ENCODE measurements at places on chromosomes 6 and 20.

DNA sequence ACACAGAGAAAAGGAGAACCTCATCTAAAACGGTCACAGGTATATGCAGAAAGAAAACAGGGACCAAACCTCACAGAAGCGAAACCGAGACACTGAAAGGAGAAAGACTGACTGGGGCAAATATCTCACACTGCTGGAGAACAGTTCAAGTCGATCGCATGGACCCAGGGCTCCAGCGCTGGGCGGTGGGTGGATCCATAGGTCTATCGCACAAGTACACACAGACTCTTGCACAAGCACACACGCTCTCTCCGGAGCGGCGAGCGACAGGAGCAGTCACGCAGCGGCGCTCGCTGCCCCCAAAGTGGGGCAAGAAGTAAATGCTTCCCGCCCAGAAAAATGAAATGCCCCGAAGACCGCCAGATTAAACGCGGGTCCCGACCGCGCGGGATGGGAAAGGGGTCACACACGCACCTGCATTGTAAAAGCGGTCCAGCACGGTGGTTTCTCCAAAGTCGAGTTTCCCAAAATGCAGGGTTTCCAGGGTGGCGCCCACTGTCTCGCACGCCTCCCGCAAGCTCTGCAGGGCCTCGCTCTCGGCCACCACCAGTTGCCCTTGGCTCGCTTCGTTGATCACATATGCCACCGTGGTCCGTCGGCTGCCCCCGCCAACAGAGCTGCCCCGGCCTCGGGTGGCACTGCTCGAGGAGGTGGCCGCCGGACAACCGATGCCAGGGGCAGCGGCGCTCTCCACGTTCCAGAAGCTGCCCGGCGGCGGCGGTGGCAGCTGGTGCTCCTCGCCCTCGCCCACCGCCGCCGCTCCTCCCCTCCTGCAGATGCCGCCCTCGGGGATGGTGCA, 782 bp downstream of the MAP3K5 start:
- no peak for DNase-seq

GRCh38 chr6:345747-346385, 45.7 kb upstream of the IRF4 start:
- no peak for DNase-seq

- DNase-seq, result no peak
Measured at GRCh38 chr20:58058421-58059259, 169.8 kb downstream of the ANKRD60 start.

- no peak for DNase-seq
Measured at GRCh38 chr6:127347178-127347577, 3.8 kb upstream of the ECHDC1 start.

DNA sequence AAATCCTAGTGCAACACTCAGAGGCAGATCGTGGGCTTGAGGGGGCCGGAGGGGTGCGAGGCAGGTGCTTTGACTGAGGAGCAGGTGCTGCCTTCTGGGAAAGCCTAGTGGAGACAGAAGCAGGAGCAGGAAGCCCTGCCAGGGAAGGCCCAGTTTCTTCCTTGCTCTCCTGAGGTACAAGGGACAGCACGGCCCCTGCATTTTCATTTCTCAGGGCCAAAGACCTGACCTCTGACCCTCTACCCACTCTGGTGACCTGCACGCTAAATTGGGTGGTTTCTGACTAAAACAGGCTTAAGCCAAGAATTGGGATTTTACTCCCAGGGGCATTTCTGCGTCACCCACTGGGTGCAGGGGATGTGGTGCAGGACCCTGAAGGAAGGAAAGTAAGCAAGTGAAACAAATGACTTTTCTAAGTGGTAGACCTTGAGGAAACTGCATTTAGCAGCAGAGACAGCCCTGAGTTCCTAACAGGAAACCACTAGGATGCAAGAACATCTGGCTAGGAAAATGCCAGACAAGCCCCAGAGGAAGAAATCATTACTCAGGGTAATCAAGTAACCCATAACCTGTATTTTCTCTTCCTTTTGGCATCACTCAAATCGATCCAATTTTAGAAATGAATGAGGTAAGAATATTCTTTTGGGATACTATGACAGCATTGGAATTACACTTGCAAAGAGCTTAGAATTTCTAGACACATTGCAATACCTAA, 141.7 kb downstream of the CD164 start:
- no peak for DNase-seq

GRCh38 chr6:30447237-30447636, 42.1 kb upstream of the HLA-E start:
- DNase-seq, result no peak

- DNase-seq, result no peak
Measured at GRCh38 chr20:58868795-58869194, 16.3 kb downstream of the GNAS start.

GRCh38 chr6:141675957-141676356, 456.8 kb upstream of the GJE1 start:
- no peak for DNase-seq

GRCh38 chr6:38739532-38739931, 24.4 kb downstream of the DNAH8 start:
- DNase-seq, result no peak

GRCh38 chr6:33429750-33430052, 9.8 kb downstream of the SYNGAP1 start:
- no peak for DNase-seq

GRCh38 chr6:68333442-68333841, 301.6 kb upstream of the ADGRB3 start:
- DNase-seq, result peak; percentile 6

GRCh38 chr6:150293423-150294173, 75.2 kb upstream of the IYD start:
- no peak for DNase-seq

DNA sequence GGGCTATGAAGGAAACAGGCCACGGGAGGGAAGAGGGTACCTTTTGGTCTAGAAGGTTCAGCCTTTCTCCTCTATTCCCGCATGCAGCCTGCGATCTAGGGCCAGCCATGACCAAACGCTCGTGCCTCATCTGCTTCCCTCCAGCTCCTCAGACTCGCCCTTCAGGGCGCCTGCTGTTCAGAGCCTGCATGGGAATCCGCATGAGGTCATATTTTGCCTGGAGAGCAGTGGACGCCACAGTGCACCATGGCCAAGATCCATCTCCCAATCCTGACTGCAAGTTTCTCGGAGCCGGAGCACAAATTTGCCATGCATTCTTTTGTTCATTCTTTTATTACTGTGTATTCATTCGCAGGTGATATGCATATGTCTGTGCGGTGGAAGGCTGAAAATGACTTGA, 608.1 kb downstream of the QKI start:
- DNase-seq, result no peak

- no peak for DNase-seq
Measured at GRCh38 chr6:88586371-88587149, 376.9 kb downstream of the RNGTT start.

DNA sequence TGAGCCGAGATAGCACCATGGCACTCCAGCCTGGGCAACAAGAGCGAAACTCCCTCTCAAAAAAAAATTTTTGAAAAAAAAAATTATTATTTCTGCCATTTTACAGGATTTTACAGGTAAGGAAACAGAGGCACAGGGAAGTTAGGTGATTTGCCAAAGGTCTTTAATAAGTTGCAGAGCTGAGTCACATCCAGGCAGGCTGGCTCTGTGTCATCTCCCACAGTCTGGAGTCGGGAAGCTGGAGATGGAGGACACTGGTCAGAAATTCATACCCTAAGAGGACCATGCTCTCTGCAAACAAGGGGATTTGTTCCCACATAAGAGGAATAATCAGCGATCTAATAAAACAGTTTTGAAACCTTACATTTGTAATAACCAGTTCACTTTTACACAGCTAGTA, 24.1 kb downstream of the HECA start:
- DNase-seq, result no peak

GRCh38 chr6:54248994-54249393, 59.2 kb upstream of the TINAG start:
- DNase-seq, result no peak

- DNase-seq, result no peak
Measured at GRCh38 chr6:15491986-15492269, 170.9 kb downstream of the DTNBP1 start.

- no peak for DNase-seq
Measured at GRCh38 chr6:136566851-136567250, 16.6 kb upstream of the MAP7 start.

- no peak for DNase-seq
Measured at GRCh38 chr20:31801508-31801907, 17.6 kb upstream of the MYLK2 start.

GRCh38 chr6:144666781-144667180, 381.6 kb downstream of the UTRN start:
- DNase-seq, result no peak

DNA sequence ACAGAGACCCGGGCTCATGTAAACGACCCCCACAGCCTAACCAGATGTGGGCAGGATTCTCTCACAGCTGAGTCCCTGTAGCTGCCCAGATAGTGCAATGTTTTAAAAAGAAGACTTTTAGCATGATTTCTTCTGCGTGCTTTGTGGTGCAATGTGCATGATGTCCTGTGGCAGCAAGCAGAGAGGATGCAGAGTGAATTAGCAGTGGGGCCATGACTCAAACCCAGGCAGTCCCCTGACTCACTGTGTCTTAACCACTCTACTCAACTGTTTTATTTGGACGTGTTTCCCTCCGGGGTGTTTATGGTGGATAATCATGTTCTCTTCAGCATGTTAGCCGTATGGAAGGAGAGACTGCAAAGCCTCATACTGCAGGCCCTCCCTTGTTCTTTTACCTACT, 247.9 kb downstream of the SLC24A3 start:
- no peak for DNase-seq

GRCh38 chr20:59665656-59666555, 61.6 kb downstream of the PHACTR3 start:
- no peak for DNase-seq

DNA sequence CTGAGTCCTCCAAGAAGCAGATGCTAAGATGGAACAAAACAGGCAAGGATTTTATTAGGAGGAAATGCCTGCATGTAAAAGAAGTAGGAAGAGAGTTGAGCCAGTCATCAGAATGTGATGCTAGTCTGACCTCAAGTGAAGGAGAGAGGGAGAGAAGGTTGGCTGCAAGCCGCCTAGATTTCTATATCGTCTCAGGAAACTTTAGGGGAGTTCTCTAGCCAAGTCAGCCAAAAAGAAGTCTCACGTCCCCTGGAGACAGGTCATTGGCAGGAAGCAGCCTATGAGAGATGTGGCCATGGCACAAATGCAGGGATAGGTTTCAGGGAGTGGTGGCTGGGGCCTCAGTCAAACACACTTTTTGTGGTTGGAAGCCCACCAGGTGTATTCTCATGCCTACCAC, 378.0 kb downstream of the CD109 start:
- no peak for DNase-seq

DNA sequence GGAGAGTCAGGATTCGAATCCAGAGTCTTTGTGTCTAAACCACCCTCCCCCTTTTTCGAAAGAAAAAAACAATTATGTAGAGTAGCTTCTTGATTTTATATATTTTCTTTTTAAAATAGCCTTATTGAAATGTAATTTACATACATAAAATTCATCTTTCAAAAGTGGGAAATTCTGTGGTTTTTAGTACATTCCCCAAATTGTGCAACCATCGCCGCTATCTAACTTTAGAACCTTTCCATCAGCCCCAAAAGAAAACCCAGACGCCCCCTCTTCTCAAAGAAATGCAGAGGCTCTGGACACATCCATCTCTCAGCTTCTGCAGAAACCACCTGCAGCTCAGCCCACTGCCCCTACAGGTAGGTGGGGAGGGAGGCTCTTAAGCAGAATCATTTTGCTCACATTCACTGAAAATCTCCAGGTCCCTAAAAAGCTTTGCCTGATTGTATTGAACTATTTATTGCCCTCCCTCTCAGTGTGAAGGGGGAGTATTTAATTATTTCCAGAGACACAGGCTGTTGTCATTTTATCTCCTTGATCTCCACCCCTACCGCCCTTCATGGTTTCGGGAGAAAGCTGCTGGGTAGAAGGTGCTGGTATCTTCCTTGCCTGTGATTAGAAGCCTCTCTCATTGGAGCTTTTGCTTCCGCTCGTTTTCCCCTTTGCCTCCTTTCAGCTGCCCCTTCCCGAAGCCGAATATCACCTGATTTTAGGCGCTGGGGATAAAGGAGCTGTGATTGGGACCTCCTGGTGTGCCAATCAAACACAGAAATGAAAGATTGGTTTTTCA, 68.7 kb upstream of the KCNG1 start:
- no peak for DNase-seq

- no peak for DNase-seq
Measured at GRCh38 chr20:63915471-63915870, 20.5 kb downstream of the DNAJC5 start.

DNA sequence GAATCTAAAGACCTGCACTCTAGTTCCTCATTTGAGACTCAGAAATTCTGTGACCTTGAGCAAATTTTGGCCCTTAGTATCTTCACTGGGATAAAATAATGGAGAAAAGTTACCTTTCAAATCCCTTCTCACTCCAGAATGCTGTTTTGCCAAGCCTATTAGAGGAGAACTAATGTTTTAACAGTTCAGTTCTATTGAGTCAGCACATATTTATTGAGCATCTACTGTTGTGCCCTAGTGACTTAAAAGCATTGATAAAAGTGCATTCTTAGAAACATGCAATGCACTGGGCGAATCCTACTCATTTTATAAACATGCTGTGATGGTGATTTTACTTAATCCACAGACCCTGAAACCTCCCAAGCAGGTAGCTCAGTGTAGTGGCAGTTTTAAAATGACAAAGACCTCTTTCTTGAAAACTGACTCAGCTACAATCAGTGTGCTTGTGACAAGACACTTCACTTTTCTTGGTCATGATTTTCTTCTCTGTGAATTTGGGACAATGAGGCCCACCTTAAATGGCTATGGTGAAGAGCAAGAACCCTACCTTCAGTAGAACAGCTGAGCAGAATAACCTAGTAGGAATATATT, 312.0 kb downstream of the ALDH8A1 start:
- DNase-seq, result no peak

DNA sequence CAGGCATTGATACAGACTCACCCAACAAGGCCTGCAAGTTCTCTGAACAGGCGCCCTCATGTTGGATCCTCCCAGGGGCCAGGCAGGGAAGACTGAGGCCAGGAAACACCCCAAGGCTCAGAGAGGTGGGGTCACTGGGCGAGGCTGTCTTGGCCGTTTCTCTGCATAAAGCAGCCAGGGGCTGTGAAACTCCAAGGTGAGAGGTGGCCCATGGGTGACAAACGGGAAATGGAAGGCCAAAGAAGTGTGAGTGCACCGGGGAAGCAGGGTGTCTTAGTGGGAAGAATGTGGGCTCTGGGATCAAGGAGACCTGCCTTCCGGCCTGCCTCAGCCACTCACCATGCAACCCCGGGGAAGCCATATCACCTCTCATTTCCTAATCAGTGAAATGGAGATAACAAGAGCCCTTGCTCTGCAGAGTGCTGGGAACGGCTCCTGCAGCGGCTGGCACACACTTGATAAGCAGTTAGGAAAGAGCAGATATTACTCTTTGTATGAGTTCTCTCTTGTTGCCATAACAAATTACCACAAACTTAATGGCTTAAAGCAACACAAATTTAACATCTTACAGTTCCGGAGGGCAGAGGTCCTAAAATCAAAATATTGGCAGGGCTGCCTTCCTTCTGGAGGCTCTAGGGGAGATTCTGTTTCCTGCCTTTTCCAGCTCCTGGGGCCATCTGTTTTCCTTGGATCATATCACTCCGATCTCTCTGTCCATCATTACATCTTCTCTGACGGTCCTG, 168.6 kb downstream of the NFATC2 start:
- no peak for DNase-seq

DNA sequence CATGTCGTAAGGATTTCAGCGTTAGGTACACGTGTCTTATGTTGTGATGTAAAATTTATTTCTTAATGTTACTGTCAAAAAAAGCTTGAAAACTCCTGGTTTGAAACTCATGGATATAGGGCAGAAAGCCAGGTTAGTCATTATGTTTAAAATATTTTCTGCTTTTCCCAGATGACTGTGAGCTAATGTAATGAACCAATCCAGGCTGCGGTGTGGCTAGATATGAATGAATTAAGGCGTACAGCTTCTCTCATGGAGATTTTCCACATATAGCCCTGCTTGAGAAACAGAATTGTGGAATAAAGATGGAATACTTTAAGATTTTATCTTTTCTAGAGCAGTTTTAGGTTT, 80.3 kb upstream of the STMND1 start:
- DNase-seq, result no peak
